ENCODE measurements at places on chromosomes 2 and 18.

DNA sequence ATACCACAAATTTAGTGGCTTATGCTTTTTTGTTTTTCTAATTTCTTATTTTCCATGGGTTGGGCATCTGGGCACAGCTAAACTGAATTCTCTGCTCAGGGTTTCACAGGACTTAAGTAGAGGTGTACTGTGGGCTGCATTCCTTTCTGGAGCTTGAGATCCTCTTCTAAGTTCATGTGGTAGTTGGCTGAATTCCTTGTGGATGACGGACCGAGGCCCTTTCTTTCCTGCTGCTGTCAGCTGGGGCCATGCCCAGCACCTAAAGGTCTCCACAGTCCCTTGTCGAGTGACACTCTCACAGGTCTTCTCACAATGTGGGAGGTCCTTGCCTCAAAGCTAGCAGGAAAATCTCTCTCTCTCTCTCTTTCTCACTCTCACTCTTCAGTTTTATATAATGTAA lies 433.5 kb upstream of the LRATD1 start:
- no peak for DNase-seq

GRCh38 chr18:63096327-63096874 lies 223.2 kb downstream of the BCL2 start:
- DNase-seq: no peak

GRCh38 chr18:47752796-47753645 lies 177.4 kb downstream of the SMAD2 start:
- no peak for DNase-seq

DNA sequence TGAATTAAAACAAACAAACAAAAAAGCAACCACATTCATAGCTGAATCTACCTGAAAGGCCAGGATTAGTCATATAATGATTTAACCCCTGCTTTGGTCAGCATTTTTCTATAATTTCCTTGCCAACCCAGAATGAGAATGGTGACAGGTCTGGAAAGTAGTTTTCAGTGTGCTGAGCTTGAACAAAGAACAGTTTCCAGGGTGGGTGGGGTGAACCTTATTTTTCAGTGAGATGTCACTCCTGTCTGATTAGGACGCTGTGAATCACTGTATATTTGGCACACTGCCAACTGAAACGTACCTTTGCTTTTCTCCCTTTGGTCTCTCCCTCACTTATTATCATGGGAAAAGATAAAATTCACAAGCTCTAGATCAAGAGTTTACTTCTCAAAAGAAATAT lies 35.0 kb upstream of the DSC1 start:
- no peak for DNase-seq

GRCh38 chr18:9814431-9814830 lies 71.3 kb upstream of the TXNDC2 start:
- no peak for DNase-seq

- DNase-seq: no peak
These were observed 1.4 kb upstream of the UXS1 start for GRCh38 chr2:106195456-106195855.

- DNase-seq: no peak
These were observed 185.8 kb downstream of the NDUFA10 start for GRCh38 chr2:239839306-239839705.
